ENCODE measurements at places on chromosomes 16 and 17. TPM values are rescaled to one million over a fixed set of nuclear protein-coding genes. Genes with fewer than 3 reads are reported as not detected.

The LCAT gene
- 19.8 TPM for total RNA-seq

The KRTAP2-2 gene
- not detected for total RNA-seq

The KRTAP9-4 gene
- total RNA-seq: not detected

DNA sequence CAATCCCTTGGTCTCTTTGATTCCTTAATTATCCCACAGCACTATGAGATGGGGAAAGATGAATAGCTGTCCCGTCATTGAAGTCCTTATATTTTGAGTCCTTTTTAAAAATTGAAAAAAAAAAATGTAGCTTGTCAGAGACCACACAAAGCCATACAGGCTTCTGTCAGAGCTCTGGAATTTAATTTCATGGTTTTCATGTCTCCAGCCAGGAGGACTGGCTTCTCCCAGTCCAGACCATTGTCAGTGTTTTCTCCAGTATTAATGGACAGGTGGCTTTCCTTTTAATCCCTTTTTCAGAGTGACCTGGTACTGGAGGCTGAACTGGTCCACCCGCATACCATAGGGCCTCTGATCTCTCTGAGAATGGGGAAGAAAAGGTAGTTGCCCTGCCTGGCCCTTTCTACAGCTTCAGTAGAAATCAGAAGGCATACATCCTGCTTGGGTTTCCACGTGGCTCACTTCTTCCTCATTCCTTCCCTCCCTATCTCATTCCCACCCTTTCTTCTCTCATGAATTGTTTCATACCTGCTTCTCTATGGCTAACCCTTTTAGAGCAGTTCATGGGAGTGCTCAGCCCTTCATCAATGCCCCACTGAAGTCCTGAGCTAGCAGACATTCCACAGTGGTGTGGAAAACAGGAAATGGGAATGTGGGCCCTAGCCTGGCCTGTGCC lies 29.1 kb downstream of the TRIM16 start:
- H3K27ac ChIP-seq: peak overlapping the region; percentile 83
- no peaks in the 10 kb centered on the region for H3K36me3 ChIP-seq
- no peaks in the 10 kb centered on the region for H3K27me3 ChIP-seq
- H3K4me3 ChIP-seq: no peak overlapping the region
- peaks cover 41% of the 10 kb centered on the region for H3K4me1 ChIP-seq

DNA sequence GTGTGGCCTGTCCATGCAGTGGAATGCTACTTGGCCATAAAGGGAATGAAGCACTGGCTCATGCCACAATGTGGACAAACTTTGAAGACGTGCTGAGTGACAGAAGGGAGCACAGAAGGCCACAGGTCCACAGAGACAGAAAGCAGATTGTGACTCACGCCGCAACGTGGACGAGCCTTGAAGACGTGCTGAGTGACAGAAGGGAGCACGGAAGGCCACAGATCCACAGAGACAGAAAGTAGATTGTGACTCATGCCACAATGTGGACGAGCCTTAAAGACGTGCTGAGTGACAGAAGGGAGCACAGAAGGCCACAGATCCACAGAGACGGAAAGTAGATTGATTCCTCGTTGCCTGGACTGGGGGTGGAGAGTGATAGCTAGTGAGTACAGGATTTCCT lies 19.2 kb downstream of the ZC3H18 start:
- no peak for DNase-seq
- H3K27me3 ChIP-seq: no peaks in the 10 kb centered on the region
- no peaks in the 10 kb centered on the region for H3K4me1 ChIP-seq
- no peak overlapping the region for H3K27ac ChIP-seq
- no peak overlapping the region for H3K4me3 ChIP-seq

GRCh38 chr17:80564545-80564944 lies 19.9 kb downstream of the RPTOR start:
- no peaks in the 10 kb centered on the region for H3K36me3 ChIP-seq
- H3K27ac ChIP-seq: no peak overlapping the region
- H3K4me3 ChIP-seq: no peak overlapping the region
- no peak for DNase-seq
- H3K4me1 ChIP-seq: peaks cover 8% of the 10 kb centered on the region

- DNase-seq: no peak
- no peak overlapping the region for H3K27ac ChIP-seq
- no peaks in the 10 kb centered on the region for H3K36me3 ChIP-seq
- no peak overlapping the region for H3K4me3 ChIP-seq
Observed at GRCh38 chr17:17154981-17155380, 51.2 kb downstream of the PLD6 start.

GRCh38 chr16:74893541-74893940 lies 91.4 kb downstream of the WDR59 start:
- H3K27ac ChIP-seq: no peak overlapping the region
- no peak overlapping the region for H3K4me3 ChIP-seq

- no peak overlapping the region for H3K4me3 ChIP-seq
- DNase-seq: no peak
- peaks cover 10% of the 10 kb centered on the region for H3K4me1 ChIP-seq
Observed at GRCh38 chr16:10965440-10966061, 21.2 kb downstream of the CLEC16A start.

- DNase-seq: no peak
- no peaks in the 10 kb centered on the region for H3K27me3 ChIP-seq
- no peak overlapping the region for H3K4me3 ChIP-seq
- H3K36me3 ChIP-seq: no peaks in the 10 kb centered on the region
Observed at GRCh38 chr17:66507982-66508760, 205.8 kb downstream of the PRKCA start.

DNA sequence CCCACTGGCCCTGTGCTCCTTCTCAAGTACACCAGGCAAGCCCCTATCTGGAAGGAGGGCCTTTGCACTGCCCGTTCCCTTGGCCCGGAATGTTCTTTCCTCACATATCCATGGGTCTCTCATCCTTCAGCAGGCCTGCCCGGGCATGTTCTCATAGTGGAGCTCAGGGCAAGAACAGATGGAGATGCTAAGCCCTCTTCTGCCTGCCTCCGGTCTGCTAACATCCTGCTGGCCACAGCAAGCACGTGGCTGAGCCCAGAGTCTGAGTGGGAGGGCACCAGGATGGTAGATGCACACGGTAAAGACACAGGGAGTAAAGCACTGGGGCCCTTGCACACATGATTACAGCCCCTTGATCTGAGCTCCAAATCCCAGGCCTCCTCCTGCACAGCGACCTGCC lies 19.8 kb upstream of the ANKRD40CL start:
- H3K36me3 ChIP-seq: no peaks in the 10 kb centered on the region
- H3K27ac ChIP-seq: no peak overlapping the region
- H3K27me3 ChIP-seq: no peaks in the 10 kb centered on the region
- no peak overlapping the region for H3K4me3 ChIP-seq
- DNase-seq: no peak

- H3K4me1 ChIP-seq: peaks cover 17% of the 10 kb centered on the region
- no peak for DNase-seq
- H3K27me3 ChIP-seq: no peaks in the 10 kb centered on the region
- H3K4me3 ChIP-seq: no peak overlapping the region
- H3K36me3 ChIP-seq: no peaks in the 10 kb centered on the region
Observed at GRCh38 chr17:15457723-15458094, 9.7 kb downstream of the CDRT4 start.

DNA sequence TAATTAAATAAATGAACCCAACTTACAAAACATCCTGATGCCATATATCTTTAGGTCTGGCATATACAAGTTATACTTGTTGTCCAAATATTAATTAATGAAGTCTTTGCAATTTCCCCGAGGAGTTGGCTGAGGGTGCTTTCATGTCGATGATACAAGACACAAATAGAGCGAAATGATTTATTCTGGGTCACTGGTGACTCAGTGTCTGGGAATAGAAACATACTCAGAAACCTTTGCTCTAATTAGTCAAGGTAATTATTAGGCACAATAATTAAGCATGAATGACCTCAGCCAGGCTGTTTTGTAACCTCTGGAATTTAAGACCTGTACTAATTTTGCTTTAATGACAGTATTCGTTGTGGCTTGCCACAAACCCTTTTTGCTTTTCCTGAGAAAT lies 37.0 kb upstream of the HAPSTR1 start:
- H3K27ac ChIP-seq: no peak overlapping the region
- no peak overlapping the region for H3K4me3 ChIP-seq
- H3K36me3 ChIP-seq: no peaks in the 10 kb centered on the region
- H3K4me1 ChIP-seq: no peaks in the 10 kb centered on the region

DNA sequence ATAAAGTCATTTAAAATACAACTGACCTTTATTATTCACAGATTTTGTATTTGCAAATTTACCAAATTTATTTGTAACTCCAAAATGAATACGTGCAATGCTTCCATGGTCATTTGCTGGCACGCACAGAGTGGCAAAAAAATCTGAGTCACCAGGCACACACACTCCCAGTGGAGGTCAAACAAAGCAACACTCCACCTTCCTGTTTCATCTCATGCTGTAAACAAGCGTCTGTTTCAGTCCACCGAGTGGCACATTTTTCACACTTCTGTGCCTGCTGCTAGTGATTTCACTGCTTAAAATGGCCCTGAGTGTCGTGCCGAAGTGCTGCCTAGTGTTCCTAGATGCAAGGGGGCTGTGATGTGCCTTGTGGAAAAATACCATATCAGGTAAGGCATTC lies 17.8 kb upstream of the ITGAE start:
- H3K4me3 ChIP-seq: no peak overlapping the region
- H3K27me3 ChIP-seq: no peaks in the 10 kb centered on the region
- DNase-seq: no peak
- no peaks in the 10 kb centered on the region for H3K36me3 ChIP-seq

GRCh38 chr17:65055708-65056638 lies 567 bp downstream of the GNA13 start:
- peak overlapping the region; percentile 95 for H3K4me3 ChIP-seq
- peak; percentile 69 for DNase-seq
- H3K27ac ChIP-seq: peak overlapping the region; percentile 100
- H3K36me3 ChIP-seq: no peaks in the 10 kb centered on the region
- peaks cover 12% of the 10 kb centered on the region for H3K4me1 ChIP-seq
- no peaks in the 10 kb centered on the region for H3K27me3 ChIP-seq
